ENCODE measurements at places on chromosomes 6 and 20.

DNA sequence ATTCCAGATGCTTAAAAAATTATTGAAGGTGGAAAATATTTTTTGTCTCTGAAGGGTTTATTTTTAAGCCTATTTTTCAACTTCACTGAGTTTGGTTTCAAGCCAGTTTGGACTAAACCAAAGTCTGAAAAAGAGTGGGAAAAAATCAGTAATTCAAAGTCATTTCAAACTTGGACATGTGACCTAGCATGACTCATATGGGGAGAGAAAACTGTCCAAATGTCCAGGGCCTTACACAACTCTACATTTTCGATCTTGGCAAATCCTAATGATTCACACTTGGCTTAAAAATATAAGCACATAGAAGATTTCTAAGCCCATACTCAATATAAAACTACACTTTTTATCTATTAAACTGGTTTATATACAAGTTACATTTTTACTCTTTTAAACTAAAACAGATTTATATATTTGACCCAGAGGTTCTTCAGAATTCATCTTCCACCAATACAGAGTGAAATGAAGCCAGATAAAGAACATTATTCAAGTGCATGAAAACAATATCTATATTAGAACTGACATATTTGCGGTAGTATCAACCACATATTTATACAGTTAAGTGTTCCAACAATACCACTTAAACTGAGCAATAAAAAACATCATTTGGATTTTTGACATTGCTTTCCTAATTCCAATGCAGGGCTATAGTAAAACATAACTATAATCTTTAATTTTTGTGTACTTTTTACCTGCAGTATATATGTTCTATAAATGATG, 110.3 kb upstream of the TCF21 start:
- no peak for DNase-seq

- no peak for DNase-seq
These were observed 240.6 kb upstream of the RAB32 start for GRCh38 chr6:146302994-146303393.

- no peak for DNase-seq
These were observed 100.1 kb downstream of the TNFRSF21 start for GRCh38 chr6:47209632-47210031.

DNA sequence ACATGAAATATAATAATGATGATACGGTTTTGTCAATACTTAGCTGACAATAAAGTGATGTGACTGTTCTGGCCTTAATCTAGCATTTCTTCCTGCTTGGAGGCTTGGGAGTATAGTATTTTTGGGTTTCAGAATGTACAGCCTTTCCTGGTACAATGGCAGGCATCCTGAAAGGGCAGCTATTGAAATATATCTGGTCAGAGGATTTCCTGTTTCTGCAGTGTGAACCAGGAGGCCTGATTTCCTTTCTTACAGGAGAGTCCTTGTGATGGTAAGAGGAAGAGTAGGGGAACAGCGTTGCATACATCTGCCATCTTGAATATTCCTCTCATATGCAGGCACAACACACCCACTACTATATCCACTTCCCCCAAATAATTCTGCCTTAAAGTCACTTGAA, 93.7 kb downstream of the MYO6 start:
- DNase-seq = no peak

DNA sequence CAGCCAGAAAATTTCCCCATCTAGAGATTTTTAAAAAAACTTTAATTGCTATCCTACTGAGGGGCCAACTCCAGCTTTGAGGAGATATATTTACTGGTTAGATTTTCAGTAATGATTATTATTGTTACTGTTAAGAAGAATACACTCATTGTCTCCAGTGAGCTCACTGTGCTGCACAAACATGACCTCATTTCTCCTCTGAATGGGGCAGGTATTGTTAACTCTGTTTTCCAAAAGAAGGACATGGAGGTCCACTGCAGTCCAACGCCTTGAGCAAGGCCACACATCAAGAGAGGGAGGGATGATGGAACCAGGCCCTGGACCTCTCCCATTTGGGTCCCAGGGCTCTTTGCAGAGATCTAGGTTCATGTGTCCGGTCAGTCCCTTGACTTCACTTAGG, 13.9 kb upstream of the SCUBE3 start:
- no peak for DNase-seq

GRCh38 chr6:130872250-130873095, 45.3 kb downstream of the SMLR1 start:
- no peak for DNase-seq

DNA sequence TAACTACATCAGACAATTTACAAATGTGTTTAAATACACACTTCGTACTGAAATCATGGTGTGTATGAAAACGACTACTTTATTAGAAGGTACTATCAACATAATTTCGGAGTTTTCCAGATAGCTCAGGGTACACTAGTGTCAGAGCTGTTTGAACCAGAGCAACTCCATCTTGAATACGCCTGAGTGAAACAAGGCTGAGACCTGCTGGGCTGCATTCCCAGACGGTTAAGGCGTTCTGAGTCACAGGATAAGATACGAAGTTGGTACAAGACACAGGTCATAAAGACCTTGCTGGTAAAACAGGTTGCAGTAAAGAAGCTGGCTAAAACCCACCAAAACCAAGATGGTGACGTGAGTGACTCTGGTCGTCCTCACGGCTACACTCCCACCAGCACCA, 167.6 kb downstream of the THBS2 start:
- no peak for DNase-seq

- DNase-seq = no peak
These were observed 21.0 kb upstream of the IYD start for GRCh38 chr6:150347845-150348244.
